ENCODE measurements at places on chromosomes 4 and X.

DNA sequence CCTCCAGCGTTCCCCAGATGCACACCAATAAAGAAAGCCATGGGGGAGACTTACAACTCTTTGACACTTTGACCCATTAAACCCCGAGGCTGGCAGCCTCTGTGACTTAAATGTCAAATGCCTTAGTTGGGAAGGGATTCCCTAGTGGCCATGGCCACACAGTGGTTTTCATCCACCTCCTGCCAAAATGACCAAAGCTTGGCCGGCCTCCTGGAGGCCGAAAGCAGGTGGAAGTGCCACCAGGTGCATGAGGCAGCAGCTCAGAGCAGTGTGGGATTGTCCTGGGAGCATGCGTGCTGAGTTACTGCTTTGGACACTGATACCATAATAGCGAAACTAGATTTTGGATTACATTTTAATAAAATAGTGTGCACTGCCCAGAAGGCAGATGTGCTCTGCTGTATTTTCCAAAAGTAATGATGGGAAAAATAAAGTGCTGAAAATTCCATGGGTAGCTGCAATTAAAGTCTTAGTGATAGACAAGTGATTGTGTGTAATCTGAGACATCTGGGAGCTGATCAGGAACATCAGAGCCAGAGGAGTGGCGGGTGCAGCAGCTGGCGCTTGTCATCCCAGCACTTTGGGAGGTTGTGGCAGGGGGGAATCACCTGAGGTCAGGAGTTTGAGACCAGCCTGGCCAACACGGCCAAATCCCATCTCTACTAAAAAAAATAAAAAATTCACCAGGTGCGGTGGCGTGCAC, 39.8 kb upstream of the TADA2B start:
- no peak for DNase-seq
- no peak overlapping the region for H3K27ac ChIP-seq

DNA sequence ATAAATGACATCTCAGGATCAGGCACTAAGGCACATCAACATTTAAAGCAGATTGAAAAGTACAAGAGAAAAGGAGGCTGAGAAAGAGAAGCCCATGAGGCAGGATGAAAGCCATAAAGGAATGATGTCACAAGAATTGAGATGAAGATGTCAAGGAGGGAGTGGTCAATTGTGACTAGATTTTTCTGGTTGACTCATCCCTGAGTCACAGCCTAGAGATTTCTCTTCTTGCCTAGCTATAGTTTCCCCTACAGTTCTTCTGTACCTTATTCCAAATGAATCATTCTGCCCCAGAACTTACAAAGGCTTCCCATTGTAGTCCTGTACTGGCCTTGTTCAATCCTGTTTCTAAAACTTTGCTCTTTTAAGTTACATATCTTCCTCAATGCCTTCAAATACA, 3.4 kb upstream of the USP53 start:
- peaks cover 30% of the 10 kb centered on the region for H3K4me1 ChIP-seq
- no peak for DNase-seq
- no peak overlapping the region for H3K4me3 ChIP-seq
- H3K36me3 ChIP-seq, result no peaks in the 10 kb centered on the region
- H3K27me3 ChIP-seq, result no peaks in the 10 kb centered on the region
- peak overlapping the region; percentile 79 for H3K27ac ChIP-seq

GRCh38 chr4:4667622-4668081, 125.8 kb upstream of the STX18 start:
- peaks cover 10% of the 10 kb centered on the region for H3K4me1 ChIP-seq
- DNase-seq, result no peak
- H3K36me3 ChIP-seq, result no peaks in the 10 kb centered on the region
- H3K27me3 ChIP-seq, result no peaks in the 10 kb centered on the region

DNA sequence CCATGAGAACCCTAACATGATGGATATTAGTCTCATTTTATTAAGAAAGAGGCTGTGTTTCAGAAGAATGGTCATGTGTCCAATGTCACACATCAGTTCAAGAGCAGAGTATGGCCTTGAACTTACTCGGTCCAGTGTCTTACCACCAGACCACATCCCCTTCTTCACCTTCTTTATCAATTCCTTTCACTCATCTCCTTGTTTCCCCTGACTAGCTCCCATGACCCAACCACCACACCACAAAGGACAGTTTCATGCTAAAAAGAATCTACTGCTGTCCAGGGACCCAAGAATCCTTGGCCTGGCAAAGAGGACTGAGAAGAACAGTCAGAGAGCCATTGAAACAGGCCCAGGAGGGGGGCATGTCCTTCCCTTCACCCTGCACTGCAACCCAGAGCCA, 33.6 kb upstream of the MSN start:
- peaks cover 17% of the 10 kb centered on the region for H3K4me1 ChIP-seq
- no peaks in the 10 kb centered on the region for H3K36me3 ChIP-seq
- H3K27ac ChIP-seq, result no peak overlapping the region
- no peaks in the 10 kb centered on the region for H3K27me3 ChIP-seq
- no peak for DNase-seq

DNA sequence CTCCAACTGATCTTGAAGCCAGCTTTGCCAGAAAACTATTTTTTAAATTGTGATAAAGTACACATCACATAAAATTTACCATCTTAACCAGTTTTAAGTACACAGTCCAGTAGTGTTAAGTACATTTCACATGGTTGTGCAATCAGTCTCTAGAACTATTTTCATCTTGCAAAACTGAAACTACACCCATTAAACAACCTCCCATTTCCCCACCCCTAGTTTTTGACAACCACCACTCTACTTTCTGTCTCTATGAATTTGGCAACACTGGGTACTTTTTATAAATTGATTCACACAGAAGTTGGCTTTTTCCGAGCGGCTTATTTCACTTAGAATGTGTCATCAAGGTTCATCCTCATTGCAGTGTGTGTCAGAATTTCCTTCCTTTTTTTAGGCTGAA, 31.0 kb downstream of the TRPC5 start:
- H3K27ac ChIP-seq, result no peak overlapping the region
- no peak for DNase-seq
- H3K27me3 ChIP-seq, result no peaks in the 10 kb centered on the region
- no peaks in the 10 kb centered on the region for H3K4me1 ChIP-seq

GRCh38 chrX:71195964-71196649, 26.9 kb upstream of the GJB1 start:
- no peaks in the 10 kb centered on the region for H3K36me3 ChIP-seq
- H3K27ac ChIP-seq, result no peak overlapping the region
- no peaks in the 10 kb centered on the region for H3K4me1 ChIP-seq
- no peak for DNase-seq

All from suprapubic skin (tissue), 4 donors.